GM23338 (cell line): ENCODE measurements at places on chromosomes 13 and 19. TPM values are rescaled to one million over a fixed set of nuclear protein-coding genes. Genes with fewer than 3 reads are reported as not detected.
A peak's percentile ranks its signal among the peaks of the same experiment; 100 is the strongest.

GRCh38 chr13:29507356-29507755 lies 88.1 kb downstream of the SLC7A1 start:
- no peak for DNase-seq

- DNase-seq = no peak
Measured at GRCh38 chr13:80265348-80265747, 75.6 kb downstream of the SPRY2 start.

The C19orf85 gene
- 0.85 and 1.7 TPM in 2 replicates for total RNA-seq

GRCh38 chr13:59259165-59260000 lies 904.3 kb downstream of the DIAPH3 start:
- peak; percentile 24 for DNase-seq

DNA sequence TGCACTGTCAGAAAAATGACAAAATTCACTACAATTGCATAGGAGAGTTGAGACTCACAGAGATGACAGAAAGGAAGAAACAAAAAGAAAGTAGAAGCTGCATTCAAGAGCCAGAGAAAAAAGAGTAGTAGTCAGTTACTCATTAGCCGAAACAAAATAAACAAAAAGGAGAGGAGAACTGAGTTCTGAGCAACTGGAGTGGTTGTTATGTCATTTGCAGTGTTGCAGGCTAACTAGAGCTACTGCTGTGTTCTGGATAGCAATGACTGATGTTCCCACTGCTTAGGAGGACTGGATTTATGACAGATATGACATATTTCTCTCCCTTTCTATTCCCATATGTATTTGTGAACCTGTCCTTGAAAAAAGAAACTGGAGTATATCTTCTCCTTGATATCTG lies 482.6 kb downstream of the RFC3 start:
- DNase-seq = no peak

DNA sequence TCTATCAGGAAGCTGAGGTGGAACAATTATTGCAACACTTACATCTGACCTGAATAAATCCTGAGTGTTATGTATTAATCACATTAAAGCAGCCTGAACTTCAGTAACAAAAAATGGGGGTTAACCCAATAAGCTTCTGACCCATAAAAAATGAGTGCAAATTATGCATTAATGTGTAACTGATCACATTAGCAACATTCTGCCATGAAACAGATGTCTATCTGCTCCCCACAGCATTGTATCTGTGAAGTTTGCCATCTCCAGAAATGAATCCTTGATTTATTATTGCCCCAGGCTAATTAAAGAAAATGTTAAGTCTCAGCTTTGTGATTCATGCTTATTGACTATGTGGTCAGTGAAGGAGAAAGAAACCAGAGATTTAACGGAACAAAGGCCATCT lies 304.9 kb downstream of the PCDH20 start:
- DNase-seq = no peak

DNA sequence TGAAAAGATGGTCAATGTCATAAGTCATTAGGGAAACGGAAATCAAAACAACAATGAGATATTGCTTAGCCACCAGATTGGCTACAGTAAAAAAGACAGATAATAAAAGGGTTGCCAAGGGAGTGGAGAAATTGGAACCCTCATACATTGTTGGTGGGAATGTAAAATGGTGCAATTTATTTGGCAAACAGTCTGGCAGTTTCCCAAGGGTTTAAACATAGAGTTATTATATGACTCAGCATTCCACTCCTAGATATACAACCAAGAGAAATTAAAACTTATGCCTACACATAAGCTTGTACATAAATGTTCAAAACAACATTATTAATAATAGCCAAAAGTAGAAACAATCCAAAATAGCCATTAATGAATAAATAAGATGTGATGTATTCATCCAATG lies 9.9 kb upstream of the ZNF227 start:
- no peak for DNase-seq

DNA sequence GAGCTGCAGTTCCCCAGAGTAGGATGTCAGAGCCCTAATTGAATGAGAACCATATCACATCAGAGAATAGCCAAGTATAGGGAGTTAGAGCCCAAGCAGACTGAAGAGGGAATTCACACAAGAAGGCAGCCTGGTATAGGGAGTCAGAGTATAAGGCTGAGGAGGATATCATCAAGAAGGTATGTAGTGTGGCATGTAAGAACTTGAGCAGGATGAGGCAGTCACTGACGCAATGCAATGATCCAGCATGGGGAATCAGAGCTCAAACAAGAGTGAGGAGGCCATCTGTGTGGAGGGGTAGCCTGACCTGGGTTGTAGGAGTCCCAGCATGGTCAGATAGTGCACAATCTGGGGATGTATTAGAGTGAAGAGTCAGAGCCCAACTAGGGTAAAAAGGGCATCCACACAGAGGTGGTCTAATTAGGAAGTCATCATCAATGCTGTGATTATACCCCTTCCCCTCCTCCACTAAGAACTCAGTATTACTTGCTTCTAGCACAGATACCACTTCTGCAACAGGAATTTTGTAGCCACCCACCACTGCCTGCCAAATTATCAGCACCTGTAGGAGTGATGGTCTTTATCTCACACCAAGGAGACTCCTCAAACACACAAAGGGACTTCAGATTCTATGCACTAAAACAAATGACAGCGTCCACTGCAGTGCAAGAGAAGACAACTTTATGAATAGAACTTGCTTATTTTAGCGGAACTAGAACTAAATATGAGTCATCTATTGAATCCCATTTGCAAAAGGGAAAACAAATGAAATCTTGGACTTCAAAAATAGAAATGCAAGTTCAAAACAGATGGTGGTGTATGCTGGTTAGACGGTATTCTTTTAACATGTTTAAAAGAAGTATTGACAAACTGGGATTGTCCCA lies 107.2 kb downstream of the FNDC3A start:
- DNase-seq = no peak

The ZNF256 gene
- 16.2 and 20.4 TPM in 2 replicates for total RNA-seq

DNA sequence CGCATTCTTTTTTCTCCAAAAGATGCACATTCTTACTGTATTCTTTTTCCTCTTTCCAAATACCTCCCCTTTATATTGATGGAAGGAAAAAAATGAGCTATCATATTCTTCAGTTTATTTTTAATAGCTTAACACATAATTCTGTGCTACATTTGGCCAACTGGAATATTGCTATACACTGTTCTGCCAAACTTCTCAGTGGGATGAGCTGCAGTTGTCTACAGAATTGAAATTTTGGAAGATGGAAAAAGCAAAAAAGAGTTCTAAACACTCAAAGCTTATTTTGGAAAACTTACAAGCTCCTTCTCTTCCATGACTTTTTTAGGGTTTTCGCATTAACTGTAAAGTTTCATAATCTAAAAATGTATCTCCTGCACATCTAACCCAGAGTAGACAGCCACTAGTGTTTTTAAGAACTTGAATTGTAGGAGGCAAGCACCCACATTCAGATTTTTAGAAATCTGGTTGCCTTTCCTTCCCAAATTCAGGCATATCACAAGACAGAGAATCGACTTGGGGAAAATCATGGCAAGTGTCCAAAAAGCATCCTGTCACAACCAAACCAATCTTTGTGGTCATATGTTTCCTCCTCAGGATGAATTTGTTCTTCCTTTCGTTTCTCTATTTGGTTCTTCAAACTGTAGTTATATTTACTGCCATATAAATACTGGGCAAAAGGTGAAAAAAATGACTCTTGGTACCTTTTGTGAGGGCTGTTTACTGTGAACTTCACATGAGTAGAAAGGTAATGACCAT lies 111.4 kb upstream of the FRY start:
- DNase-seq = no peak

The TPTE2 gene
- total RNA-seq = not detected in 2 replicates

DNA sequence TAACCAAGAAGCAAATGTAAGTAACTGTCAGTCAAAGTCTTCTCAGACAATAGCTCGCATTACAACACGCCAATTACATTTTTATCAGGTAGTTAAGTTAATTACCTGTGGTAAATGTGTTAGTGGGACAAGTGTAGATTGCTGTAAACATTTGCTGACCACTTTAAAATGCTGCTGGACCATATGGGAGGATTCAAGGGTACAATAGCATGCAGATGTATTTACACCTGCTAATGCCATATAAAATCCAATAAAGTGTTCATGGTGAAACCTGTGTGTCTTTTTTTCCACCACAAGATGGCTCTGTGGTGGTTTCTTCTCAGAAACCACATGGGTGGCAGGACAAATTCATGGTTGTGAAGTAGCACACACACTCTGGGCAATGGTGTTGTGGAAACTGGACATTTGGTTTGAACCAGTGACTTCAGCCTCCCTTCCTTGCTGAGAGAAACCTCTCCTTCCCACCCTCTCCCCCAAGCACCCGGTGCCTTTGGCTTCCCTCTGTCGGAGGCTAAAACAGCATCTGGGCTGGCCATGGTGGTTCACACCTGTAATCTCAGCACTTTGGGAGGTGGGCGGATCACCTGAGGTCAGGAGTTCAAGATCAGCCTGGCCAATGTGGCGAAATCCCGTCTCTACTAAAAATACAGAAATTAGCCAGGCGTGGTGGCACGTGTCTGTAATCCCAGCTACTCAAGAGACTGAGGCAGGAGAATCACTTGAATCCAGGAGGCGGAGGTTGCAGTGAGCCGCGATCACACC lies 18.1 kb upstream of the GTF3A start:
- peak; percentile 27 for DNase-seq

DNA sequence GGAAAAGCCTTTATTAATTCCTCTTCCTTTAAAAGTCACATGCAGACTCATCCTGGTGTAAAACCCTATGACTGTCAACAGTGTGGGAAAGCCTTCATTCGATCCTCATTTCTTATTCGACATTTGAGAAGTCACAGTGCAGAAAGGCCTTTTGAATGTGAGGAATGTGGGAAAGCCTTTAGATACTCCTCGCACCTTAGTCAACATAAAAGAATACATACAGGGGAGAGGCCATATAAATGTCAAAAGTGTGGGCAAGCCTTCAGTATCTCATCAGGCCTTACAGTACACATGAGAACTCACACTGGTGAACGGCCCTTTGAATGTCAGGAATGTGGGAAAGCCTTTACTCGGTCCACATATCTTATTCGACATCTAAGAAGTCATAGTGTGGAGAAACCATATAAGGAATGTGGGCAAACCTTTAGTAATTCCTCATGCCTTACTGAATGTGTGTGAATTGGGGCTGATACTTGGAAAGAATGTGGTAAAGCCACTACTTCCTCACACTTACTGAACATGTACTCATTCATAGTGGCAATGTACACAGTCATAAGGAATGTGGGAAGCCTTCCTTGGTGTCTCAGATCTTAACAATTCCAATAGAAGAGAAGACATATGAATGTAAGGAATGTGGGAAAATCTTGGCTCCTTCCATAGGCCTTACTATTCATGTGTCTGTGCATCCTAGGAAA lies 18.8 kb downstream of the ZNF559 start:
- DNase-seq = peak; percentile 14

The TYROBP gene
- total RNA-seq = not detected in 2 replicates

DNA sequence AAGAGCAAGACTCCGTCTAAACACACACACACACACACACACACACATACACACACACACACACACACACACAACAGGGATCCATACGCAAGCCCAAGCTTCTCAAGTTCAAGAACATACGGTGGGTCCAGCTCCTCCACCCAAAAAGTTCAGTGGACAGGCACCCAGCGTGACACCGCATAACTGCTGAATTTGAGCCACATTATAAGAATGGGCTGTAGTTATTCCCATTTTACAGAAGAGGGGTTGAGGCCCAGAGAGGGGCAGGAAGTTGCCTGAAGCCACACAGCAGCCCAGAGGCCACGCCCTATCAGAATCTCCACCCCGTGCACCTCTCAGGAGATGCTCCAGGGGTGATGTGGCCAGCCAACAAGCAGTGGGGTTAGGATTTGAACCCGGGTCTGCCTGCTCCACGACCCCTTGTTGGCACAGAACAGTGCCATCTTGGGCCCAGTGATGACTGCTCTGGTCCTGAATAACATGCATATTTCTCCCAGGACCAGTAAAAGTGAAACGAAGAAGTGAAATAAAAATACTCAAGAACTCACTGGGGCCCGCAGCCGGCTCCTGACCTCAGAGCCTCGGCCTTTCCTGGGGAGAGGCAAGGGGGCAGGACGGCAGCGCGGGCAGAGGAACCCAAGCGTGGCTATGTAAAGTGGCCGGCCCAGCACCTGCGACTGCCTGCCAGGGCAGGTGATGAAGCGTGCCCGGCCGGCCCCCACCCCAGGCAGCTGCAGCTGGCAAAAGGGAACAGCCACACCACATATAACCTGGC lies 61.9 kb downstream of the AP1M1 start:
- DNase-seq = no peak

DNA sequence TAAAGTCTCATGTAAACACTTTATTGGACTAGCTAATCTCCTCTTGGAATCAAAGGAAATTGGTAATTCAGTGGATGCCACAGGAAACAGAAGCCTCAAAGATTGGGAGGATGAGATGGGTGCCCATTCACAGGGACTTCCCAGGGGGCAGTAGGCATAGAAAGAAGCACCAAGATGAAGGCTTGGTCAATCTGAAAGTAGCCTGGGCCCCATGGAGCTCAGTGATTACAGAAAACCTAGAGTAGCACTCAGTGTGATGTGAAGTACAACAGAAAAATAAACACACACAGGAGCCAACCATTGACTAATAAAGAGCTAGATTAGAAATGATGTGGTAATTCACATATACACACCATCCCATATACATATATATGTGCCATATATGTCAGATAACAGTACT lies 560.6 kb downstream of the TBC1D4 start:
- DNase-seq = no peak

The MAST1 gene
- 13.4 and 19.9 TPM in 2 replicates for total RNA-seq

- no peak for DNase-seq
Measured at GRCh38 chr13:72507416-72508199, 219.8 kb downstream of the MZT1 start.

- no peak for DNase-seq
Measured at GRCh38 chr13:33080972-33081590, 64.9 kb downstream of the KL start.

The ZNF816 gene
- total RNA-seq = 9.5 and 17.0 TPM in 2 replicates

The CCDC70 gene
- total RNA-seq = not detected in 2 replicates

DNA sequence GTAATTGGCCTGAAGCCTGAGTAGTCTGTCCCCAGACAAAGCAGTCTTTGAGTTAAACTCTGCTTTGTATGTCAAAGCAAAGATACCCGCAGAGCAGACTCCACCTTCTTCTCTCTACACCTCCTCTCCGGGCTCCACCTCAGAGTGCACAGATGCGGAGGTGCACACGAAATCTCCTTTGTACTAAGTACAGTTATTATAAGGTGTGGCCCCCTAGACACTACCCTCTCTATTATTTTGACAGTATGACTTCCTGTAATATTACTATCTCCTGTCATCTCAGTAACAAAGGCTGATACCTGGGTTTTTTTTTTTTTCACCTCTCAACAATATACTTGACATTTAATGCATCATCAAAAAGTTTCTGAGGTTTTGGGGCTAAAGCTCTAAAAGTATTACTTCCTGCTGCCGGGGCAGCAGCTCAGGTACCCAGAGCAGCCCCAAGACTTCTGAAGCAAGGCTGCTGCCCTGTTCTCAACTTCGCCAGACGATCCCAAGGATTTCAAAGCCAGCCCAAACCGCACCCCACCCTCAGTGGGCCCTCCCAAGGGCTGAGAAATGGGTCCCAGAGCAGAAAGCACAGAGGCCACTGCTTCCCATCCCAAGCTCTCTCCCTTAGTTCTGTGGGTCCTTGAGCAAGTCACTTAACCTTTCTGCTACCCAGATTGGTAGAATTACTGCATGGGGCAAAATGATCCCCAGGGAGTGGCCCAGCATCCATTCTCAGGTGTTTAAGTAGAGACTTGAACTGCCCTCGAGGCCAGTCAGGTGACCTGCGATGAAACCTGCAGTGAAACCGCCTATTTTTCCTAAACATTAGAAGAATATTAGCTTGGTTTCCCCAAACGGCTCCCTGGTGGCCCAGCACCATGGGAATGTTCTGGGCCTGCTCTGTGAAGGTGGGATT lies 180.6 kb downstream of the FOXO1 start:
- no peak for DNase-seq
